ENCODE measurements at places on chromosomes 6 and 20.

GRCh38 chr6:43508481-43509141 lies 1.5 kb downstream of the LRRC73 start:
- DNase-seq: no peak

- no peak for DNase-seq
These were observed 279.3 kb upstream of the TCF21 start for GRCh38 chr6:133609415-133610226.

- no peak for DNase-seq
These were observed 75.6 kb upstream of the LGSN start for GRCh38 chr6:63395381-63395780.

- no peak for DNase-seq
These were observed 78.5 kb upstream of the ASF1A start for GRCh38 chr6:118815495-118815894.

- DNase-seq: no peak
These were observed 81.0 kb downstream of the ATRN start for GRCh38 chr20:3551681-3552434.

- DNase-seq: no peak
These were observed 702 bp downstream of the ETV7 start for GRCh38 chr6:36386495-36387439.

GRCh38 chr6:132007474-132008190 lies 56.5 kb upstream of the CCN2 start:
- no peak for DNase-seq

- DNase-seq: no peak
These were observed 3.8 kb upstream of the LPA start for GRCh38 chr6:160667639-160668481.

- no peak for DNase-seq
These were observed 158.2 kb upstream of the IMPG1 start for GRCh38 chr6:76230711-76231110.

- DNase-seq: peak; percentile 39
These were observed 22.5 kb downstream of the MOCS3 start for GRCh38 chr20:50980851-50981713.

- DNase-seq: no peak
These were observed 55.1 kb downstream of the ORC3 start for GRCh38 chr6:87645080-87645479.

GRCh38 chr6:41271901-41272395 lies 14.5 kb downstream of the TREM1 start:
- no peak for DNase-seq

DNA sequence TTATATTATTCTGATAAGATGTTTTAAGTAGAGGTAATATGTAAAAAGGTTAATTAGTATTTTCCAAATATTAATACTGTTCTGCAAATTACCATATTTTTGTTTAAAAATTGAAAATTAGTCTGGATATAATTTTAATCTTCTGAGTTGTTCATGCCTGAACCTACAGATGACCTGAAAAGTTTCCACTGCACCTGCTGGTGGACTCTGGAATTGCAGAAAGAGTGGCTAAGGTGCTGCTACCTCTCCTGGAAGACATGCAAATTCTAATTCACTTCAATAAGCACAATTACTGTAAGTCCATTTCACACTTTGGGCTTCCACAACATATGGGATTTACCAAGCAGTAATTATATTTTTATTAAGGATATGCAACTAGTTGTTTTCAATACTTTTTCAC lies 77.7 kb upstream of the OLIG3 start:
- peak; percentile 47 for DNase-seq

DNA sequence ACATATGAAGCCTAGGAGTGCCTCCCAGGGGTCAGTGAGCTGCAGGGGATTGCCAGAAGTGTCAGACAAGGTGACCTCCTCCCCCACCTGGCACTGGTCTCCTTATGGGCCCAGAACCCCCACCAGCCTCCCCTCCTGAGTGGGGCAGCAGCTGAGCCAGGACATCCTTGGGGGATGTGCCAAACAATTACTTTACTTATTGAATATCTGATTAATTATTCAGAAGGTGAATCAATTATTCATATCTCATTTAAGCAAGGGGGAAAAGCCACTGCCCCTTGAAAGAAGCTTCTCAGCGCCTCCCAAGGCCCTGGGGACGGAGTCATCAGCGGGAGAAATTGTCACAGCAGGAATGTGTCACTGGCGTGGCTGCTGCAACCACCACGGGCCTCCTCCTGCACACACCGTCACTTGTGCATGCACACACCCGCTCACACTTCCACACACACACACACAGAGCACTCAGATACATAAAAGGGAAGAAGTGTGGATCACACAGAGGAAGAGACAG lies 123.4 kb upstream of the MAFB start:
- DNase-seq: no peak
